ENCODE measurements at places on chromosomes 16 and 17. TPM values are rescaled to one million over a fixed set of nuclear protein-coding genes. Genes with fewer than 3 reads are reported as not detected.

DNA sequence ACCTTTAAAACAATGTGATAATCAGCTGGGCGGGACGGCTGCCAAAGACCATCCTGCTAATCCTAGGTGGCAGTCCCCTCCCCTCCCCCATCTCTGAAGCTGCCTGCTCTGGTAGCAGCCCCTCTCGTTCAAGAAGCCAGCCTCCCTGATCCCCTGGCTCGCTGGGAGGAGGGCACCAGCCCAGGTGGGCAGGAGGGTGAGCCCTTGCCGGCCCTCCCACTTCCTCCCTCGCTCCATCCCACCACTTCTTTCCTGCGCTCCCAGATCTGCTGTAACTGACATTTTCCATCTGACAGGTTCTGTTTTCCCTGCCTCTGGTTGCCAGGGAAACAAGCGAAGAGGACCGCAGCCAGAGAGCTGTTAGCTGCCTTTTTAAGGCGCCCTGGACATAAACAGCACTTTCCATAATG, 155.7 kb upstream of the TNRC6C start:
- DNase-seq: peak; percentile 73

DNA sequence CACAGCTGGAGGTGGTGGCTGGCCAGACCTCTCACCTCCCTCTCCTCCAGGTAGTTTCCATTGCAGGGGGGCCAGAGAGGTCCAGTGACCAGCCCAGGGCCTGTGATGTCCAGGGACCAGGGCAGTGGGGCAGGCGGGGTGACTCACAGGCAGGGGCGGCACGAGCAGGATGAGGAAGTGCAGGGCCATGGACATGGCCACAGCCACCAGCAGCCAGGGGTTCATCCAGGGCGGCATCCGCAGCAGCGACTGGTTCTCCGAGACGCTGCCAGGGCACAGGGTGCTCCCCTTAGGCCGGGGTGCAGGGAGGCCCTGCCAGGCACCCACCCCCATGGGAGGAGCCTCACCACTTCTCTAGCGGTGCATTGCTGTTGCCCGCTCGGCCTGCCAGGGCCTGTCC, 12.9 kb upstream of the P2RX1 start:
- DNase-seq: no peak

DNA sequence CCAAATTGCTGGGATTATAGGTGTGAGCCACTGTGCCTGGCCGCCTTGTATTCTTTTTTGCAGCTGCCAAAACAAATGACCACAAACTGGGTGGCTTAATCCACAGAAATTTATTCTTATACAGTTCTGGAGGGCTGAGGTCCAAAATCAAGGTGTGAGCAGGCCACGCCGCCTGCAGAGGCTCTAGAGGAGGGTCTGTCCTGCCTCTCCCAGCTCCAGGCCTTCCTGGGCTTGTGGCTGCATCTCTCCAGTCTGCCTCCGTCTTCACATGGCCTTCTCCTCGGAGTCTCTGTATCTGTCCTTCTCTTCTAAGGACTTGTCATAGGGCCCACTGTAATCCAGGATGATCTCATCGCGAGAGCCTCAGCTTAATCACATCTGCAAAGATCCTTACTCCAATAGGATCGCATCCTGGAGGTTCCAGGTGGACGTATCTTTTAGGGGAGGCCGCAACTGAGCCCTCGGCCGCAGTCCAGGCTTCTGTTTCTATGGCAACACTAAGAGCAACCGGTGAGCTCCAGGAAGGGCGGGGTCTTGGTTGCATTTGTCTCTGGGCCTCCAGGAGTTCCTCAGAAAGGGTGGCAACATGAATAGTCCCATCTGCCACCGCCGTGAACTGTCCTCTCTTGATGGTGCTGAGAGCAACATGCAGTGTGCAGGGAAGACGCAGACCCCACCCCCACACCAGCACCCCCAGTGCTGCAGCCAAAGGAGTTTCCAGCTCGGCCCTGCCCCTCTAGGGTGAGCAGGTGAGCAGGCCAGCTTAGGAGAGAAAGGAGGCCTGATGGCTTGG, 29.5 kb upstream of the CREBBP start:
- peak; percentile 29 for DNase-seq

GRCh38 chr17:64692187-64692586, 30.1 kb upstream of the SMURF2 start:
- DNase-seq: no peak

- no peak for DNase-seq
Observed at GRCh38 chr17:50586421-50587247, 26.1 kb downstream of the CACNA1G start.

GRCh38 chr16:79644971-79645667, 44.6 kb upstream of the MAF start:
- no peak for DNase-seq

- no peak for DNase-seq
Observed at GRCh38 chr17:41287050-41287449, 11.6 kb downstream of the KRTAP9-7 start.

- DNase-seq: no peak
Observed at GRCh38 chr17:50188921-50189549, 12.4 kb downstream of the COL1A1 start.

SECTM1 gene
- total RNA-seq: 0.16 TPM

ZNF75A gene
- 31.3 TPM for total RNA-seq

C1QL1 gene
- total RNA-seq: 14.4 TPM

PPY gene
- not detected for total RNA-seq
